Retina (tissue), 1 donor: ENCODE measurements at places on chromosomes 6 and 20.

GRCh38 chr6:126945150-126945685 lies 173.3 kb upstream of the RSPO3 start:
- no peak for DNase-seq

DNA sequence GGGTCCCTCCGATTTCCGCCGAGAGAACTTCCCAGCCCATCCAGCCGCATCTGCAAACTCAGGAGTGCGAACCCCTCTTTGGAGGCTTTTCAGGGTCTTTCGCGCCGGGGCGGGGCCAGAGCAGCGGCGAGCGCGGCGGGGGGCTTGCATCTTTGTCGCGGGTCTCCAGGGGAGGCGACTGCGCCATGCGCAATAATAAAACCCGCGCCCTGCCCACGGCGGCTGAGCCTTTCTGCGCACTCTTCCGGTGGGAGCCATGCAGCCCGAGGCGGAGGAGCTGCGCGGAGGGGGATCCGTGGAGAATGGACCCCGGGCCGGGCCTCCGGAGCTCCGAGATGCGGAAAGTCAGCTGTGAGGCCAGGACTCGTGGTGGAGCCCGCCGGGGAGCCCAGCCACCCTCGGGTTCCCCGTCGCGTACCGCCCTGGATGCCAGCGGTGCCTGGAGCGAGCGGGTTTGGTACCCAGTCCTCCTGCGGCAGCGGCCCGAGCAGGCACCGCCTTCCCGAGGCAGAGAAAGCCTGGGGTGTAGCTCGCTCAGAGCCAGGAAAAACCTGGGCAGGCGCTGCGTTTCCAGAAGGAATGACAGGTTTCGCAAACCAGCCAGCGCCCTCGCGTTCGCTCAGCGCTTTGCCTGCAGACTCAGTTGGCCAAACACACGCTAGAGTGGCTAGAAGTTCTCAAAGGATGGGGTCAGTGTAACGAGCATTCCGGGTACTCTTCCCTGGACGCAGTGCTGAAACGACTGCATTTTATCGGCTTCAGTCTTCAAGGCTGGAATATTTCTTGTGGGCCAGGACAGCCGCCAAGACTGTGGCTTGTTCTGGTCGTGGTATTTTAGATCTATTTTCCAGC lies 1.2 kb downstream of the AKAP12 start:
- peak; percentile 89 for DNase-seq

DNA sequence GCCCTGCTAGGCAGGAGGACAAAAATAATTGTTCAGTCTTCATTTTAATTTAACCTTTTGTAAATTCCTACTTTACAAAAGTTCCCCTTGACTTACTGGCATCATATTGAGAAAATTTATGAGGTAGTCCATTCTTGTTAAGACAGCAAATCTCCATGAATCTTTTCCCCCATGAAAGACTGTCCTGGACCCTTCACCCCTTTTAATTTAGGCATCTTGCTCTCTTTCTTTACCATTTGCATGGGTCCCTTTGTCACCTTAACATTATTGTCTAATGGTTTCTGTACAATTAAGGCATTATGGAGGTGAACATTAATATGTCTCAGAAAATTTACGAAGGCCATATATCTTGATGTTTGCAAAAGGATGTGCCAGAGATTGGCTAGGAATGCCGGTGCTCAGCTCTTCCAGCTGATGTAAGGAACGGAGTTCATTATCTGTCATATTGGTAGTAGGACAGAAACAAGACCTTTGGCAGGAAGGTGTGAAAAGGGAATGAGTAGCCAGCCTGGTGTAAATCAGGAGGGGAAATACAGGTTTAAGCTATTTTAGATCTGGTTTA lies 382.8 kb upstream of the TSHZ2 start:
- no peak for DNase-seq

GRCh38 chr6:111741177-111741952 lies 131.9 kb downstream of the FYN start:
- DNase-seq, result no peak

DNA sequence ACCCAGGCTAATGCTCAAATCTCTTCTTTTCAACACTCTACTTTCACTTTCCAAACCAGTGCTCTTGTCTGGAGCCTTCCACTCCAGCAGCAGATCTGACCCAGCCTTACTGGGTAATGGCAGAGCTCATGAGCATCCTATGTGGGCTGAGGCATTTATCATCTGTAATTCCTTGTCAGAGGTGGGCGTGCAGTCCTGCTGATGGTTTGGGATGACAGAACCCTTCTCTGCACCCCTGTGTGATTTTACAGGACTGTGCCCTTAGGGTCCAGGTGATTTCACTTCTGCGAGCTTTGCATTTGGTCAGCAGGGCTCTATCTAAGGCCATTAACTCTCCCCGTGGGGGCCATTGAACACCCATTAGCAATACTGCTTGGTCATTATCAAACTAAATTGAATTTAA lies 55.4 kb downstream of the LAMA4 start:
- no peak for DNase-seq

DNA sequence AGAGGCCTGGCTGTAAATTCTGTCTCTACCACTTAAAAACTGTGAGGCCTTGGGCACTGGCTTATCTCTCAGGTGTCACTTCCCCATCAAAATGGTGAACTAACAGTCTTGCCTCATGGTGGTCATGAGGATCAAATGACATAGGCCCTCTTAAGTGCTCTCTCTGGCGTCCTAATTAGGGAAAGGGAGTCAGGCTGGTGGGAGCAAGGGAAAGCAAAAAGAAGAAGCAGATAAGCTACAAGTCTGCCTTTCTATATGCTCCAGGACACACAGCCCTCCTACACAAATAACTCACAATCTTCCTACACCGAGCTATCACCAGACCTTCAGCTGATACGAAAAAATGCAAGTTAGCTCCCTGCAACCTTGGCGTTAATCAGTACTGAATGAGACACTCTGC lies 19.5 kb upstream of the SLC22A16 start:
- DNase-seq, result no peak

- peak; percentile 17 for DNase-seq
Measured at GRCh38 chr20:11267131-11267761, 593.4 kb upstream of the JAG1 start.

- DNase-seq, result no peak
Measured at GRCh38 chr6:154615483-154616025, 105.1 kb upstream of the CNKSR3 start.

- no peak for DNase-seq
Measured at GRCh38 chr6:47573109-47573508, 95.5 kb downstream of the CD2AP start.

GRCh38 chr20:41411391-41411847 lies 44.8 kb upstream of the EMILIN3 start:
- DNase-seq, result no peak

DNA sequence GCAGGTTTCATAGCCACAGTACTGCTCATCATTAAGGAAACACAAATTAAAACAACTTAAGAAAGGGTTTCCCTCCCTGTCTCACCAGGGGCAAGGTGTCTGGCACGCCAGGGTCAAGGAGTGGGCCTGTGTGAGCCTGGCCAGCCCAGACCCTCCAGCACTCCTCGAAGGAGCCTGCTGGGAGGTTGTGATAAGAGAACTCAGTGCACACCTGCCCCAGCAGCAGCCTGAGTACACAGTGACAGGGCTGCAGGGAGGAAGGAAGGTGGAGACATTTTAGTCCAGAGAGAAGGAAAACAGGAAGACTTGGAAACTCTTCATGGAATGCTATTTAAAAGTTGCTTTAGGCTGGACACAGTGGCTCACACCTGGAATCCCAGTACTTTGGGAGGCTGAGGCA lies 14.1 kb downstream of the NINL start:
- DNase-seq, result no peak

GRCh38 chr20:62122654-62123449 lies 577 bp downstream of the LSM14B start:
- DNase-seq, result no peak

DNA sequence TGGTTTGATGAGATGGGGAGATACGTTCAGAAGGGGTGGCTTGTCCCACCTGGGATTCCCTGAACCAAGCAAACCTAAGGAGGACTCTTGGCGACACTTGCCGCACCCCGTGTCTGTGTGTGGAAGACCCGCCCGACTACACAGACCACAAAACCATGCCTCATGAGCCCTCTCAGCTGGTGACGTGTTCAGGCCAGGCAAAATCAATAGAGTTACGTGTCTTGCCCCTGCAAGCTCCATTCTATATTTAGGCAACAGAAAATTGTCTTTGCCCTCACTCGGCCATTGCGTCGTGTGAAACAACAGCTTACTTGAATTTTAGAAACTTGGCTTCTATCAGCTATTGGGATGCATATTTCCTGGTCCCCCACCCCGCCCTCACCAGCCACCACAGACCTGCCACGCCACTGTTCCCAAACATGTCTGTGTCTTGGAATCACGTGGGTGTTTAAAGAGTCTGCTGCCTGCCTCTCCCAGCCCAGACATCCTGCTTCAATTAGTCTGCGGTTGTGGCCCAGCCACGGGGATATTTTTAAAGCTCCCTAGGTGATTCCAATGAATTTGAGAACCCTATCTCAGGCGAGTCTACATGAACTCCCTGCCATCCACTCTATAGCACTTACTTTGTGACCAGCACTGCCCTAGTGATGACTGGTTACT lies 279.2 kb upstream of the EXOC2 start:
- no peak for DNase-seq

DNA sequence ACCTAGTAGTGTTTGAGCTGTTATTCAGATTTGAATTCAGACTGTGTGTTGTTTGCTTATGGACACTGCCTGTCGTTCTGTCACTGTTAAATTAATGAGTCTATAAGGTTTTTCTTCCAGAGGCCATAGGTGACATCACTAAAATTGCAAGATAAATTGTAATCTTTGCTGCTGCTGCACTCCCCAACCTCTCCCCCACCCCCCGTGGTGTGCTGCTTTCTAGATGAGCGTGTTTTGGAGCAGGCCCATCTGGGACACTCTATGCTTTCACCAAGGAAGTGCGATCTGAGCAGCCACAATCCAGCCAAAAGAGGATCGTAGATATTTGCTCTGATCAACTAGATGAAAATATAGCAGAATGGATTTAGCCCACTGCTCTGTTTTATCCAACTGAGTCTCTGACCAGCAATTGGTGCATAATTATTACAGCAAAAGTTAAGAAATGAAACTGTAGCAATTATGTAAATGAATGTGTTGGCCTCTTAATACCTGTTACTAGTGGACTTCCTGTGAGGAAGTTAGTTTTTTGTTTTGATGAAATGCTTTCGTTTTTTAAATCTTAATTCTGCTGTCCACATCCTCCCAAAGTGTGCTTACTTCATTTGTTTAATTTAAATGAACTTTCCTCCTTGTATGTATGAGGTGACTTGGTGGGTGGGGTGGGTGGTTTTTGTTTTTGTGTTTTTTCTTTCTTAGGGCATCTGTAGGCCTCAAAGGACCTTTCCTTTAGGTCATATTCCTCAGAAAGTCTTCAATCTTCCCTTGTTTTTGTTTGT lies 58.1 kb downstream of the RPRD1B start:
- DNase-seq, result no peak

DNA sequence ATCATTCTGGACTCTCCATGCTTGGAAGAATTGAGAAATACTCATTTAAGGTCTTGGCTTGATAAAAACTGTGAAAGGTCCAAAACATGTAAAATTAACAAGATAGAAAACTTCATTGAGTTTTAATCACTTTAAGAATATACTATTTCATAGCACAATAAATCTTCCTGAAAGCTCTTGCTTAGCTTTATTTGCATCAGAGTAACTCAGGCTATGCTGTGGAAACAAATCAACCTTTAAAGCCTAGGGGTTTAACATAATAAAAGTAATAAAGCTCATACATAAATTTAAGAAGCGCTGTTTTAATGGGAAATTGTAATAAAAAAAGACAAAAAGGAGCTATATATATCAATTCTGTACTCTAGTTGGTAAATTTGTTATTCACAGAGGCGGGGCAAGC lies 77.2 kb upstream of the PTCHD4 start:
- DNase-seq, result no peak

- no peak for DNase-seq
Measured at GRCh38 chr6:112773187-112773586, 426.1 kb downstream of the RFPL4B start.

DNA sequence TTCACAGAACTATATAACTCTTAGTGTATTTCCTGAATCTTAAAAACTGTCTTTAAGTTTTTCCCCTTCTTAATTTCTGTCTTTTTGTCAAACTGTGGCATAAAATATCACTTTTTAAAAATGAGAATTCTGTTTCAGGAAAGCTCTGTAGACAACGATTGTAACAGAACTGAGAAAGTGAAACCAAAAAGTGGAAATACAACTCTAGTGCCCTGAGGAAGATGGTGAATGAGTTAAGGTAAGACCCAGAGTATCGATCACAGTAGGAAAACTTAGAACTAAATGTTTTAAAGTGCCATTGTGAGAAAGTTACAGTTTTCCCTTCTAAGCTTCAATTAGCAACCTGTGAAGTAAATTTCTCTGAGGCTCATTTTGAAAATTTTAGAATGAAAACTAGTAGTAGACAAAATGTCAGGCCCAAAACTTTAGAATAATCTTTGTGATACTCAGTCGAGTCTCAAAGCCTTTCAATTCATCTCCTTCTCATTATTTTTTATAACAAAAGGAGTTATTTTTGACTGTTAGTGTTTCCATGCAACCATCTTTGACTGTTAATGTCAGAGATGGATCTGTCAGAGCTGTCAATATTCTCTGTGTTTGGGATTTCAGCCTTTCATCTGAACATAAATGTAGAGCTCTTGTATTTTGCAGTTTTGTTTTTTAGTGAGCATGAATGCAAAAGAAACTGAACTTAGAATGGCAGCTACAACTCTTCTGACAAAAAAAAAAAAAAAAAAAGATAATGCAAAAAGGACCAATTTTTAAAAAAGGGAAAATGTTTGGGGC lies 19.0 kb upstream of the TRDN start:
- no peak for DNase-seq

DNA sequence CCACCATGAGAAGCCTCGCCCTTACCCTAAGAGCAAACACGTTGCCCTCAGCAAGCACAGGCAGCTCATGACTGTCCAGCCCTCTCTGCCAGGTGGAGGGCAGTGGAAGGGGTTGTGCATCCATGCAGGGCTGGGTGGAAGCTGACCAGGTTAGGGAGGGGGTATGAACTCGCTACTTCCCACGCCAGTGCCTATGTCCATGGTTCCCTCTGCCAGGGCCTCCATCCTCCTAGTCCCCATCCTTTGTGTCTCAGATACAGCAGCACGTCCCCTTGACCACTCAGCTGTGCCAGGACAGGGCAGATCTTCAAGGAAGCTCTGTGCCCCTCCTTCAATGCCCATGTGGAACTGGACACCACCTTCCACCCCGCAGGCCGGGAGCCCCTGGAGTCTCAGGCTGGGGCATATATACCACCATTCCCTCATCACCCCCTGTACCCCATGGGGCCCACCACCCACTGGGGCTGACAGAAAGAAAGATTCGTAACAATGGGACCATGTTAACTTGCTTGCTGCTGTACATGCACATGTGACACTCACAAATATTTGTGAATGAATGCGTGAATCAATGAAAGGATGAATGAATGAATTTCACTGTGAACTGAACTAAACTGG lies 90.7 kb downstream of the ANKRD60 start:
- DNase-seq, result peak; percentile 1

- no peak for DNase-seq
Measured at GRCh38 chr20:38471245-38471644, 1.4 kb upstream of the RALGAPB start.

DNA sequence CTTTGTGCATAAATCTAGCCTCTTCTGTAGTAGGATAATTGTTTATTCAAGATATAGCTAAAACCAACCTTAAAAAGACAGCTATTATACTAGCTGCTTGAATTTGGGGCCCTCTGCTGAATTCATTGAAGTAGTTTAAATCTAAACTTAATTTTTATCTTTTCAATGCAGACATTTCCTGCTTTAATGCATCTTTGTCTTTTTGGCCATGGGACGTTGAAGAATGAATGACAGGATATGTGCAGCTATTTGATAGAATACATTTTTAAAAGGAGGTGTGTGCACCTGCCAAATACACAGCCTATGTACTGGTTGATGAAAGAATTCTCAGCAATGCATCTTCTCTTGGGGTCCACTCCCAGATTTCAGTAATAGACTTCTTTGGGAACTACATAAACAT lies 524.9 kb downstream of the PHF3 start:
- no peak for DNase-seq
